ENCODE measurements at places on chromosomes 16 and 17.

DNA sequence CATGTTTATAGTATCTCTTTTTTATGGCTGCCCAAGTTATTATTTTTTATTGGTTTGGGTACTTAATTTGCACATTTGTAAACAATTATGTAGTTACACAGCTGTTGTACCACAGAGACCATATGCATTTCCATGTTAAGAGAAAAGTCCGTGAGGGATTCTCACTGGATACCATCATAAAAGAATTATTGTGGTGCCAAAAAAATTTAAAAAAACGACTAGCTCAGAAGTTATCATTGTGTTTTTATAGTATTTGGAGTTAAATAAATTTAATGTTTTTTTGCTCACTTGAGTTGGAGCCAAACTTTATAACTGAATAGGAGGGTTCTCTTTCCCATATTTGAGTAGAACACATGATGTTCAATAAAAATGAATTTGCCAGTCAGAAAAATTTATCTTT, 618.7 kb downstream of the WWOX start:
- no peak for DNase-seq

DNA sequence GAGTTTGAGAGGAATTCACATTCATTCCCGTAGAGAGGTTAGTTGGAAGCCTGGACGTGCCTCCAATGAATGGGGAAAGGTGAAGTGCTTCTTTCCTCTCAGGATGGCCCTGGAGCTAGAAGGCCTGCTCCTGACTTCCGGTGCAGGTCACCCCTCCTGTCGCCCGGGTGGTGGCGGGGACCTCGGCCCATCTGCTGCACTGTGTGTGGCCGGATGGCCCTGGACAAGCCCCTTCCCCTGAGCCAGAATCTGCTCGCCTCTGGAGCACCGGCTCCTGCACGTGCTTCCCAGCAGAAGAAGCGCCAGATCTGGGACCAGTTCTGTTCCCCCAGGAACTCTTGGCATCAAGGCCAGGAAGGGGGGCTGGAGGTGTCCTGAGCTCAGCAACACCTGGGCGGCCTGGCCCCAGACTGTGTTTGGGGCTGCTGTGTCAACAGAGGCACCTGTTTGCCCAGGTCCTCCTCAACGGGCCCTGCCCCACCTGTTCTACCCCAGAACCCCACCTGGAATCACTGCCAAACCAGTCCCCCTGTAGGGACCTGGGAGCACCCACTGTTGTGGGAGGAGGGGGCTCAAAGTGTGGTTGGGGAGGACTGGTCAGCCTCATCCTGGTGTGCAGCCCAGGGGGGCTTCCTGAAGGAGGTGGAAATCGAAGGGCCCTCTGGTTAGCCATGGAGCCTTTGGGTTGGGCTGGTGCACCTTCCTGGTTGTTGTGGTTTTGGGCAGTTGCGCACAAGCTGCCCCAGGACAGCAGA, 5.1 kb upstream of the PERCC1 start:
- DNase-seq = no peak

- no peak for DNase-seq
These were observed 26.7 kb downstream of the HAPSTR1 start for GRCh38 chr16:9118170-9118569.

- peak; percentile 57 for DNase-seq
These were observed 111.4 kb downstream of the UTP18 start for GRCh38 chr17:51371732-51372151.

DNA sequence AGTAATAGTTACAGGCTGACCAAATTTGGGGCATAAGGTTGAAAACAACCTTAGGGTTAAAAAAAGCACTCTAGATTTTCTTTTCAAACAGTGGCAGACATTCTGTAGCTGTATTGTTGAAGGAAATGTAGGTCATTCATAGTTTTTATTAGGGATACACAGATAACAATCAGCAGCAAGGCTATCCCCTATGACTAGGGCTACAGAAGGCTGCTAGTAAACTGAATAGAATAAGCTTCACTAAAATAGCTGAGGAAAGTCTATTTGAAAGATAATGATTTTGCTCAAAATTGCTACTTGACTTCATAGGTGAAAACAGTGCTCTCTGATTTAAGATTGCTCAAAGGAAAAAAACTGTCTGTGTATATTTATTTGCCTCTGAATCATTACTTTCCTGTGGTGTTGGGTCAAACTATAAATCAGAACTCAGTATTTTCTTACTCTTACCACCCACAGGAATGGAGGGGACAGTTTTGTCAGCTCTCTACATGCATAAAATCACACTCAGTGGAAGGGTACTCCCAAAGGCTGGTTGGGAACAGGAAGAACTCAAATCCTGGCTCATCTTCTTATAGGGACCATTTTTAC, 24.8 kb downstream of the RPGRIP1L start:
- DNase-seq = no peak

GRCh38 chr17:15081008-15081407, 184.1 kb downstream of the PMP22 start:
- DNase-seq = no peak

GRCh38 chr17:77153472-77153871, 12.7 kb downstream of the SEC14L1 start:
- DNase-seq = no peak

DNA sequence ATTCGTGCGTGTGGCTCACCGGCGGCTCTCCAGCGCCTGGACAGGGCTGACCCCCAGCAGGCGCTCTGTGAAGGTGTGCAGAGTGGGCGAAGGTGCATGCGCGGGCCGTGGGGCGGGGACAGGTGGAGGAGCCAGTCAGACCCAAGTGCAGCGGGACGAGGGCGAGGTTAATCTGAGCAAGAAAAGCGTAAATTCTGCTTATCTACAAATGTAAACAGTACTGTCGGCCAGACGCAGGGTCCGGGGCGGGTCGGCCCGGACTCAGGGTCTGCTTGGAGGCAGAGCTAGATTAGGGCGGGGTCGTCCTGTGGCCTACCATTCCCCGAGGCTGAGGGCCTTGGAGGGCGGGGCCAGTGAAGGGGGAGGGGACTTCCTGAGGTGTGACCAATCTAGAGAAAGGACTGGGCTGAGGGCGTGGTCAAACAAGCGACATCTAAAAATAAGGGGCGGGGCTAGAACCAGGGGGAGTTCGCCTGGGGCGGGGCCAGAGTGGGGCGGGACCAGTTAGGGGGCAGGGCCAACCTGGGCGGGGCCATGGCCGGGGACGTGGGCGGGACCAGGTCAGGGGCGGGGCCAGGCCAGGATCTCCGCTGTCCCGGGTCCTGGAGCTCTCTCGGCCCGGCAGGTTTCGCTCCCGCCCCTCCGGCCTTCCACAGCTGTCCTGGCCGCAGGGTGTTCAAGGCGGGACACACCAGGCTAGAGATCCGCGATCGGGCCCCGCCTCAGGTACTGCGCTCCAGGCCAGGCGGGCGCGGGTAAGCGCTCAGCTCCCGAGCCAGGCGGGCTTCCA, at the start of gene SEC14L5:
Gene SEC14L5, plus strand, starts transcription at position 611 of the 790 bp plus-strand sequence. CDS start 994 bp downstream, outside the sequence.
- DNase-seq = peak; percentile 95

DNA sequence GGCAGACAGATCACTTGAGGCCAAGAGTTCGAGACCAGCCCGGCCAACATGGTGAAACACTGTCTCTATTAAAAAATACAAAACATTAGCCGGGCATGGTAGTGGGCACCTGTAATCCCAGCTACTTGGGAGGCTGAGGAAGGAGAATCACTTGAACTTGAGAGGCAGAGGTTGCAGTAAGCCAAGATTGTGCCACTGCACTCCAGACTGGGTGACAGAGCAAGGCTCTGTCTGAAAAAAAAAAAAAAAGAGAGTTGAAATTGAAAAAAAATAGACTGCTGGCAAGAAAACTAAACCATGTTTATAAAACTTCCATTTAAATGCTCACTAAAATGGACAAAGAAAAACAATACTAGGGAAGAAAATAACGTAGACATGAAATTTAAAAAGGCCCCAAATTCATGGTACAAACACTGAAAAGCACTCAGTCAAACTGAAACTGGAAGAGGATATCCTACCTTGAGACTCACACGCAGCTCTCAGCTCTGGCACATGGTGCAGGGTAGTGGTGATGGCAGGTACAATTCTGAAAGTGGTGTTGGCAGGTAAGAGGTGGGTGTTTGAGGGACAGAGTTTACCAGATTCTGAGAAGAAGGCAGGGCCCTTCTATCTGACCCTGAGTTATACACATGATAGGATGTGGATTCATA, 19.3 kb downstream of the CNTROB start:
- DNase-seq = peak; percentile 68

DNA sequence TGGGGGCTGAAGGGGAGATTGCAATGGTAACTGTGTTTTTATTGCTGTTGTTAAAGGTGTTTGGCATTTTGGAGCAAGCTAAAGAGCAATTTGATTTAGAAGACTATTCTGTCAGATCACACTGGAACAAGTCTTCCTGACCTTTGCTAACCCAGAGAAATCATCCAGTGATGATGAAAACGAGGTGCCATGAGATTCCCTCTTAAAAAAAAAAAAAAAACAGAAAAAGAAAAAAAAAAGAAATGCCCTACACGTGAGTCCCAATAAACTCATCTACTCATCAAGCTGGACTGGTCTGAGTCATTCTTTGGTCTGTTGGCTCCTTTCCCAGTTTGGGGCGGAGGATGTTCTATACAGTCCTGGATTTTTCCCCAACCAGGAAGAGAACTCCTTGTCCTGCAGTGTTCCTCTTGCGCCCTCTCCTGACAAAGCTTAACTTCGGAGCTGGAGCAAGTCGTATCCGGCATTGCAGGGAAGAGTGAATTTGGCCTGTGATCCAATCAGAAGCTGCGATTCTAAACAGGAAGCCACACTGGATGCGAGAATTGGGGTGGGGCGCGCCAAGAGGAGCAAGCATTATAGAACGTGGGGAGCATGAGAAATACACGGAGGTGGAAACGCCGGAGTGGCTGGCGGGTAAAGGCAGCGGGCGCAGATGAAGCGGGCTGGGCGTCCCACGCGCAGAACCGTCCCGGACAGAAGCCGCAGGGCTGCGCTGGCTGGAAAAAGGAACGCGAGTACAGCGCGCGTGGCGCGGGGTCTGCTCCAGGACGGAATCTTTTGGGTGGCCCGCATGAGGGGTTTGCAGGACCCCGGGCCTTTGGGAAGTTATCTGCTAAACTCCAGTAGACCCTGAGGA, 22.4 kb upstream of the CRYM start:
- peak; percentile 82 for DNase-seq

DNA sequence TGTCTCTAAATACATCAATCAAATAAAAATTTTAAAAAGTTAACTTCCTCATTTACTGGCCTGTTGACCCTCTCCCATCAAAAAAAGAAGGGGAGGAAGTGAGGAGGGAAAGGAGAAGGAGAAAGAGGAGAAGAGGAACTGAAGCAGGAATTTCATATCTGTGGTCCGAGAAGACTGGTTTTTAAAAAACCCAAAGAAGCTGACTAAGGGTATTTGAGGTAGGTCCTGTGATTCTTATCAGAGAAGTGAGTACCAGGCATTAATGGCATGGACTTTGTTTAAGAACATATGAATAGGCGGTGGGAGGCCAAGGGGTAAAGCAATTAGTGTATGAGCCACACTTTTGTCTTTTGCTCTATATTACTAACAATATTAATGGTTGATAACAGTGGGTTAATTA, 2.0 kb downstream of the SLC46A1 start:
- no peak for DNase-seq

GRCh38 chr17:80765241-80765961, 220.8 kb downstream of the RPTOR start:
- no peak for DNase-seq

- DNase-seq = no peak
These were observed 4.2 kb downstream of the SLX4 start for GRCh38 chr16:3607161-3607560.

DNA sequence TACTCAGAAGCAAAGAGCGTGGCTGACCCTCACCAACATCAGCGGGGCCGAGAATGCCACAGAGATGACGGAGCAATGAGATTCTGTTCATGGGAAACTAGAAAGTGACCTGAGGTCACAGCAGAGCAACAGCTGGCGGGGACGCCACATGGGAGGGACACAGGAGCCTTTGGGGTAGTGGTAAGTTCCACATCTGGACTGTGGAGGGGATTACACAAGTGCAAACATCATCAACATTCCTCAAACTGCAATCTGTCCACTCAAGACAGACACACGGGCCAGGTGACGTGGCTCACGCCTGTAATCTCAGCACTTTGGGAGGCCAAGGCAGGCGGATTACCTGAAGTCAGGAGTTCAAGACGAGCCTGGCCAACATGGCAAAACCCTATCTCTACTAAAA, 11.2 kb downstream of the HAGH start:
- DNase-seq = no peak

DNA sequence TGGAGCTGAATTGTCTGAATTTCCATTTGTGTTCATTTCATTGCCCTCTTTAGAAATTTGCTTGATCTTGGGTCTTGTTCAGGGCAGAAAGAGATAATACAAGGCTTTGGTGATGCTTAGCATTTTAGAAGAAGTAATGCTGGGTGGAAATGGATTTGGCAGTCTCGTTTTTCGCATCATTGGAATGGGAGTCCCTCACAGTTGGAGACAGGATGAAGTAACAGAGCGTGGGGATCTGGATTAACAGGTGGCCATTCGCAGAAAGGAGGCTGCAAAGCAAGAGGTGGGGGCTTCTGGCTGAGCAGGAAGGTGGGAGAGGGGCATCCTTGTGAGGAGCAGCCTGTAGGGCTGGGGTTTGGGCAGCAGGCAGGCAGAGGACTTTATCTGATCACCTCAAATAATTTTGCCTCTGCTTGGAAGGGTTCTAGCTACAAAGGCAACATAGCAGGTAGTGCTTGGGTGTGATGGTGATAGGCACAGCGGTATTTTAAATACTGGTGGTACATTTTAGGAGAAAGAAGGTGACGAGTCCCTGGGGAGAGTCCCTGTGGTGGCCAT, 17.0 kb downstream of the KSR1 start:
- DNase-seq = no peak

DNA sequence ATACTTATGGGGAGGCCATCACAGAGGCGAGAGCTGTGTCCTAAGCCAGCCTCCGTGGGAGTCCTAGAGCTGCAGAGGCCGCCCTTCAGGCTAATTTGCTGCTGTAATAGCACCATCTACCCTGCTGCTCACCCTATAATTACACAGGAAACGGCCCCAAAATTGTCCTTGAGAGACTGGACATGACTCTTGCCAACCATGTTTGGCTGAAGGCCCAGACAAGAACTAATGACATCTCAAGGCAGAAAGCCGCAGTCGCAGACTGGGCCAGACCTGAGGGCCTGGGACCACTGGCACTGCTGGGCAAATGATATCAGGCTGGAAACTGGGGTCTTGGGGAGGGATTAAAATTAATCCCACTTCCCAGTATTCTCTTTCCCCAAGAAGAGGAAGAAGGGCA, 24.1 kb downstream of the PSMD7 start:
- DNase-seq = no peak

- DNase-seq = no peak
These were observed 20.0 kb upstream of the TBX2 start for GRCh38 chr17:61379457-61380216.

- no peak for DNase-seq
These were observed 57.8 kb downstream of the NLK start for GRCh38 chr17:28100251-28100650.

DNA sequence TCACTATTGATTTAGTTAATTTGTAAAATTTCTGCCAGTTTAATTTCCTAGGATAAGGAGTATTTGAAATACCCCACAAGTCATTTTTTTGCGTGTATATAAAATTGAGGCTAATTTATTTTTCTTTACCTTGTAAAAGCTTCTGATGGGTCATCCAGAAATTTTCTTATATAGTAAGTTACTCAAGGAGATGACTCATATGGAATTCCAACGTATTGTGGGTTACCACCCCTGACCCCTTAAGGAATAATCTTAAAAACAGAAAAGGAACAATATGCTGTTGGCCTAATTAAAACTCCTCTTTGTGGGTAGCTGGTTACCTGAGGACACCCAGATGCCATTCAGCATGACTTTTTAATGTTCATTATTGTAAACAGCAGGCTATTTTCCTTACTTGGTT, 13.6 kb downstream of the HEATR6 start:
- no peak for DNase-seq

- no peak for DNase-seq
These were observed 35.5 kb downstream of the KSR1 start for GRCh38 chr17:27491713-27492190.

GRCh38 chr17:1244606-1245012, 25.6 kb upstream of the BHLHA9 start:
- no peak for DNase-seq

- no peak for DNase-seq
These were observed 51.8 kb upstream of the IL34 start for GRCh38 chr16:70594569-70594968.
